ENCODE measurements at places on chromosomes 11 and 22. TPM values are rescaled to one million over a fixed set of nuclear protein-coding genes. Genes with fewer than 3 reads are reported as not detected.

MMP3 gene
- not detected for total RNA-seq

NAALAD2 gene
- total RNA-seq: 39.5 TPM

RRP8 gene
- 22.5 TPM for total RNA-seq

PIH1D2 gene
- total RNA-seq: 1.9 TPM

GRCh38 chr11:77051511-77051910, 15.3 kb upstream of the CAPN5 start:
- no peak overlapping the region for H3K4me3 ChIP-seq
- H3K27ac ChIP-seq: no peak overlapping the region
- H3K4me1 ChIP-seq: peaks cover 4% of the 10 kb centered on the region
- DNase-seq: no peak

GRCh38 chr11:65130631-65131416, 3.5 kb downstream of the SYVN1 start:
- no peak overlapping the region for H3K27ac ChIP-seq
- H3K4me3 ChIP-seq: no peak overlapping the region
- no peaks in the 10 kb centered on the region for H3K27me3 ChIP-seq
- no peak for DNase-seq

MMP13 gene
- total RNA-seq: not detected

MRGPRF gene
- total RNA-seq: 4.0 TPM

DNA sequence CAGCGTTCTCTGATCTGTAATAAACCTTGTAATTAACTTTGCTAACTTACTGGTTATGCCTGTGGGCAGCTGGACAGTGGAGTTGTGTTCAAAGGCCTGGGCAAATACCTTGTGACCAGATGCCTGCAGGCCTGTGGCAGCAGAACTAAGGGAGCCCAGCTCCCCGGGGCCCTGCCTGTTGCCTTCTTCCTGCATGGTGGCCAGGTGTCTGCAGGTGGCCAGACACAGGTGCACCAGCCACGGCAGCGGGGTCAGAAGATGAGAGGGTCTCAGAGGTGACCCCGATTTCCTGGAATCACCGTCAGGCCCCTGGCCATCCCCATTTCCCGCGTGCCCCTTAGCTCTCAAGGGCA, 127.2 kb downstream of the OSBP2 start:
- no peaks in the 10 kb centered on the region for H3K36me3 ChIP-seq
- H3K4me3 ChIP-seq: peak overlapping the region; percentile 40
- peaks cover 84% of the 10 kb centered on the region for H3K27me3 ChIP-seq
- no peak overlapping the region for H3K27ac ChIP-seq
- H3K4me1 ChIP-seq: peaks cover 2% of the 10 kb centered on the region

DNA sequence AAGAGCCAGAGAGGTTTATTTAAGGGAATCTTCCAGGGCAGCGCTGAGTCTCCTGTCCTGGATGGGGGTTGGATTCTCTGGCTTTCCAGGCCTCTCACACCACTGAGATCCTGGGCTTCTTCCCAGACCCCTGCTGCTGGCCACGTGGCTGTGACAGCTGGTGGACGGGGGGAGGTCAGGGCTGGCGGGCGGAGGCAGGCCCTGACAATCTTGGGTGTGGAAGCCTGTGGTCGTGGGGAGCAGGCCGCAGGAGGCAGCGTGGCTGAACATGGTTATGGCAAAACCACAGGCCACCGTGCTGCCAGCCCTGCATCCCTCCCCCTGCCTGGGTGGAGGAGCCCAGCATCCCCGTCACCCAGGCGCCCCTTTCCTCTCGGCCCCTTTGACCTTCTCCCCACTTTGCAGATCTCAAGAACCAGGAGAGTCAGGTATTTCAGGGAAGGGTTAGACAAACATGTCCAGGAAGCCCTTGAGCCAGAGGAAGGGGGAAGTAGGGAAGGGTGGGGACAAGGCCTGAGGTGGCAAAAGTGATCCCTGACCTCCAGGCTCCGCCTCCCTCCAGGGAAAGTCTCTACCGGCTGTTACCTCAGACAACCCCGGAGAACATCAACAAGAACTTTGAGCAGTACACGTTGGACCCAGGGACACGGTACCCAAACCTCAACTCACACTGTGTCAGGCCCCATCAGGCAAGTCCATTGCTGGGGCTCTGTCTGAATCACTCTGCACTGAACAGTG, 111.8 kb downstream of the MICAL2 start:
- H3K36me3 ChIP-seq: no peaks in the 10 kb centered on the region
- no peak overlapping the region for H3K27ac ChIP-seq
- DNase-seq: no peak
- peaks cover 25% of the 10 kb centered on the region for H3K4me1 ChIP-seq
- peaks cover 4% of the 10 kb centered on the region for H3K27me3 ChIP-seq

DNA sequence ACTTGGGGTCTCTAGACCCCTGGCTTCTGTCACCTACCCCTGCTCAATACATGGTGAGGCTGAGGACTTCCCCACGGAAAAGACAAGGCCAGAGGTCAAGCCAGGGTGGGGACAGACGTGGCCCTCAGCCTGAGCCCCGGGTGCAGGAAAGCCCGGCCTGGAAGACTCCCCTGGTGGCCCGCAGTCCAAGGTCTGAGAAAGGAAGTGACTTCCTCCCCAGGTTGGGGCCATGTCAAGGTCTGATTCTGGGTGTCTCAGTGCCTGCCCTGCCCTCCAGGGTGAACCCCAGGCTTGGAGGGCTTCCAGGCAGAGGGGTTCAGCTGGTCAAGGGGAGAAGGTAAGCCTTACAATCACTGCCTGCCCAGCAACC, 3.9 kb downstream of the CTSD start:
- DNase-seq: no peak
- no peak overlapping the region for H3K27ac ChIP-seq
- peaks cover 3% of the 10 kb centered on the region for H3K36me3 ChIP-seq
- H3K27me3 ChIP-seq: no peaks in the 10 kb centered on the region
- H3K4me3 ChIP-seq: no peak overlapping the region
- peaks cover 11% of the 10 kb centered on the region for H3K4me1 ChIP-seq

DNA sequence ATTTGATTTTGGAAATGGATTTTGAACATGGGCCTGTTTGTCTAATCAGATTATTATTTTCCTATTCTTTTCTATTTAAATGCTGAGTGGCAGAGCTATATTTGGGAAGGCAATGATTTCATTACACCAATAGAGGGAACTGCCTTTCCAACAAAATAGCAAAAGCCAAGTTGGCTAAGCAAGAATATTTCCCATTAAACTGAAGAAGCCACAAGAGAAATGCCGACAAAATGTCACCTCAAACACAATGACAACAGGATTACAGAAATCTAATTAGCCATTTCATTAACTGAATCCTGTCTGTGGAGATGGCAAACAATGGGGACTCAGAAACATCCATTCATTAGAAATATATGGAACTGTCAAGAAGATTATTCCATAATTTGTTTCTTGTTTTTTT, 1593.1 kb upstream of the RAG2 start:
- no peaks in the 10 kb centered on the region for H3K4me1 ChIP-seq
- peaks cover 8% of the 10 kb centered on the region for H3K36me3 ChIP-seq
- DNase-seq: no peak

NXPE4 gene
- not detected for total RNA-seq

IGF2 gene
- total RNA-seq: 3,275 TPM

EHF gene
- 1.0 TPM for total RNA-seq

- H3K27ac ChIP-seq: no peak overlapping the region
- H3K36me3 ChIP-seq: peaks cover 17% of the 10 kb centered on the region
- H3K4me3 ChIP-seq: no peak overlapping the region
- H3K27me3 ChIP-seq: no peaks in the 10 kb centered on the region
Observed at GRCh38 chr11:117384045-117384444, 56.4 kb downstream of the CEP164 start.

DNA sequence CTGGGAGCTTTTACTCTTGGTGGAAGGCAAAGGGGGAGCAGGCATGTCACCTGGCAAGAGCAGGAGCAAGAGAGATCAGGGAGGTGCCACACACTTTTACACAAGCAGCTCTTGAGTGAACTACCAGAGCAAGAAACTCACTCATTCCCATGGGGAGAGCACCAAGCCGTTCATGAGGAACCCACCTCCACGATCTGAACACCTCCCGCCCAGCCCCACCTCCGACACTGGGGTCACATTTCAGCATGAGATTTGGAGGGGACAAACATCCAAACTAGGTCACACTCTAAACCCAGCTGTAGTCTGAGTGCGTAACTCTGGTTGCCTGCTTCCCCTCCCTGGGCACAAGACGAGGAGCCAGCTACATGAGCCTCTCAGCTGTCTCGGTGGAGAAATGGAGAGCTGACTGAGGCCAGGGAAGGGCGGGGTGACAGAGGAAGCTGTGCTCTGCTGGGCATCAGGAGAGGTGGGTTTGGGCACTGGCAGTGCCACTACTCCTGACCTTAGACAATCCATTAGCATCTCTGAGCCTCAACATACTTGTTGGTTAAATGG, 134.6 kb downstream of the PKNOX2 start:
- no peak overlapping the region for H3K4me3 ChIP-seq
- DNase-seq: no peak
- no peak overlapping the region for H3K27ac ChIP-seq
- H3K27me3 ChIP-seq: peaks cover 4% of the 10 kb centered on the region
- H3K4me1 ChIP-seq: peaks cover 33% of the 10 kb centered on the region
- no peaks in the 10 kb centered on the region for H3K36me3 ChIP-seq

EIF3L gene
- 633 TPM for total RNA-seq

- no peaks in the 10 kb centered on the region for H3K4me1 ChIP-seq
- no peak overlapping the region for H3K27ac ChIP-seq
- peaks cover 5% of the 10 kb centered on the region for H3K36me3 ChIP-seq
- no peaks in the 10 kb centered on the region for H3K27me3 ChIP-seq
- H3K4me3 ChIP-seq: no peak overlapping the region
Observed at GRCh38 chr22:20039683-20040325, 18.9 kb downstream of the TANGO2 start.

DNA sequence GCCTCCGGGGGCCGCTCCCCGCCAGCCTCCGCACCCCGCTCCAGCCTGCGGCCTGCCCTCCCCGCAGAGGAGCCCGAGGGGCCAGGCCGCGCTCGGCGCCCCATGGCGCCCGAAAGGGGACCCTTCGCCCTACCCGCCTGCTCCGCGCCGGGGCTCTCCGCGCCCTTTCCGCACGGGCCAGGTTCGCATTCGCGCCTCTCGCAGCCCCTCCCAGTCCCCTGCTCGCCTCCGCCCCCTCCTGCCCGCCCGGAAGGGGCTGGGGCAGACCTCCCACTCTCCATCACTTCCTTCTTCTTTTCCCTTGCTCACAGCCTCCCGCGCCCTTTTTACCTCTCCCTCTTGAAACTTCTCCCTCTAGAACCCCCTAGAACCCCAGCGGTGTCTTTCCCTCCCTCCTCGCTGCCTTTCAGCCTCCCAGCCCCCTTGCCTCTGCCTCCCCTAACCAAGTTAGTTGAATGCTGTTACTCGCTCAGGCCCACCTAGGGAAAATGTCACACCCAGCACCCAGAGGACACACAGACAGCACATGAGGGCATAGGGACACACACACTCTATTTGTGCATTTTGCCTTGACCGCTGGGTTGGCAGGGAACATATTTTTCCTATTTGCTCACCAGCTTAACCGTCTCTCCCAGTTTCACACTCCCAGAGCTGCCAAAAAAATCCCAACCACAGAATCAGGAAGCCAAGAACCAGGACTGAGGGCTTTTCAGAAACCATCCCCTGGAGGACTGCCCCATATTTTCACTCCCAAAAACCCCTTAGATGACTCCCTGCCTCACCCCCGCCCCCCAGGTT, at the start of gene SLC43A3:
SLC43A3 (minus strand) TSS at position 193 of the 798 bp plus-strand sequence. CDS start 949 bp downstream, outside the sequence.
- peak; percentile 48 for DNase-seq
- peaks cover 3% of the 10 kb centered on the region for H3K36me3 ChIP-seq
- H3K4me3 ChIP-seq: peak within 1 kb of the TSS; percentile 71
- no peak within 1 kb of the TSS for H3K27ac ChIP-seq
- peaks cover 25% of the 10 kb centered on the region for H3K4me1 ChIP-seq

GRCh38 chr22:29390270-29390669, 1.9 kb upstream of the AP1B1 start:
- no peak for DNase-seq
- H3K27me3 ChIP-seq: no peaks in the 10 kb centered on the region
- peaks cover 12% of the 10 kb centered on the region for H3K4me1 ChIP-seq
- no peak overlapping the region for H3K27ac ChIP-seq
- H3K36me3 ChIP-seq: no peaks in the 10 kb centered on the region

GUCY1A2 gene
- total RNA-seq: 15.1 TPM

PYGM gene
- total RNA-seq: 7.6 TPM

GRCh38 chr11:11155962-11156815, 196.9 kb downstream of the CSNK2A3 start:
- H3K4me1 ChIP-seq: peaks cover 3% of the 10 kb centered on the region
- no peak overlapping the region for H3K27ac ChIP-seq
- no peak overlapping the region for H3K4me3 ChIP-seq
- no peak for DNase-seq
- no peaks in the 10 kb centered on the region for H3K27me3 ChIP-seq
- H3K36me3 ChIP-seq: no peaks in the 10 kb centered on the region

SLC1A2 gene
- total RNA-seq: 1.9 TPM

GRCh38 chr22:25372000-25372595, 152.7 kb downstream of the CRYBB2 start:
- H3K27me3 ChIP-seq: no peaks in the 10 kb centered on the region
- peaks cover 10% of the 10 kb centered on the region for H3K36me3 ChIP-seq

- H3K36me3 ChIP-seq: peaks cover 19% of the 10 kb centered on the region
- H3K4me3 ChIP-seq: no peak overlapping the region
- no peak overlapping the region for H3K27ac ChIP-seq
- no peak for DNase-seq
Observed at GRCh38 chr11:108947654-108948570, 283.0 kb downstream of the DDX10 start.

DNA sequence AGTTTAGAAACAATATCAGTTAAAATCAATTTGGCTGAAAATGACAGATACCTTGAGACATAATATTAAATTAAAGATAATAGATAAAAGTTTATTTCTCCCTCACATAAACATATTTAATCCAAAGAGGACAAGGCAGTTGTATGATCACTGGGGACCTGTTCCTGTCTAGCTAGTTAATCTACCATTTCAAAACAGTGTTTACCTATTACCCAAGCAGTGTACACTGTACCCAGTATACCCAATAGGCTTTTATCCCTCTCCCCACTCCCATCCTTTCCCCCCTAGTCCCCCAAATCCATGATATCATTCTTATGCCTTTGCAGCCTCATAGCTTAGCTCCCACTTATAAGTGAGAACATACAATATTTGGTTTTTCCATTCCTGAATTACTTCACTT, 229.7 kb upstream of the LARGE1 start:
- DNase-seq: no peak
- no peaks in the 10 kb centered on the region for H3K36me3 ChIP-seq
- H3K4me1 ChIP-seq: no peaks in the 10 kb centered on the region
- H3K27ac ChIP-seq: no peak overlapping the region
- H3K4me3 ChIP-seq: no peak overlapping the region
- peaks cover 1% of the 10 kb centered on the region for H3K27me3 ChIP-seq

DNA sequence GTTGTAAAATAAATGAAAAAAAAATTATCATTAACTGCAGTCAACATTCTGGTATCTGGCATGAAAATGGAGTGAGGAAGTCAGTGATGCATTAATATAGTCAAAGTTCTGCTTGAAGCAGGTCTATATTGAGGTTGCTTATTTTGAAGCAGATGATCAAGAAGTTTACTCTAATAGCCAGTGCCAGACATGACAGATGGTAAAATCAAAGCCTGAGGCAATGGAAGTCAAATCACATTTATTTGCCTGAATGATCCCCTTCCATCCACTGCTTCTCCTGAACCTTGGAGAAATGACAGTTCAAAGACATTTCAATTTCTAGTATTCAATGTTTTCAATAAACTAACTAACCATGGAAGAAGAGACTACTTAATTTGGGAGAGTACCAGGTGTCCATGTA, 430.0 kb downstream of the FAM181B start:
- peaks cover 2% of the 10 kb centered on the region for H3K4me1 ChIP-seq
- peaks cover 35% of the 10 kb centered on the region for H3K27me3 ChIP-seq
- H3K27ac ChIP-seq: no peak overlapping the region
- H3K36me3 ChIP-seq: no peaks in the 10 kb centered on the region

GRCh38 chr11:1467270-1467669, 19.3 kb downstream of the MOB2 start:
- no peaks in the 10 kb centered on the region for H3K4me1 ChIP-seq
- H3K36me3 ChIP-seq: peaks cover 9% of the 10 kb centered on the region
- no peaks in the 10 kb centered on the region for H3K27me3 ChIP-seq
- DNase-seq: no peak
- H3K4me3 ChIP-seq: no peak overlapping the region
- no peak overlapping the region for H3K27ac ChIP-seq
